ENCODE measurements at places on chromosomes 13 and 19. TPM values are rescaled to one million over a fixed set of nuclear protein-coding genes. Genes with fewer than 3 reads are reported as not detected.

Gene ZNF468
- total RNA-seq, result 26.9 TPM

Gene N4BP2L2
- 85.6 TPM for total RNA-seq

Gene SIGLEC8
- 1.3 TPM for total RNA-seq

Gene PRODH2
- not detected for total RNA-seq

Gene ZNF443
- 8.1 TPM for total RNA-seq

Gene NPHS1
- total RNA-seq, result not detected

Gene ZNF776
- total RNA-seq, result 15.9 TPM

Measured in transverse colon (tissue), 4 donors.